Activated CD8-positive, alpha-beta memory T cell treated with anti-CD3 and anti-CD28 coated beads for 24 hours (primary cell): ENCODE measurements at places on chromosomes 7 and 10.

- no peak for DNase-seq
These were observed 418.4 kb downstream of the PARD3 start for GRCh38 chr10:34396663-34397062.

DNA sequence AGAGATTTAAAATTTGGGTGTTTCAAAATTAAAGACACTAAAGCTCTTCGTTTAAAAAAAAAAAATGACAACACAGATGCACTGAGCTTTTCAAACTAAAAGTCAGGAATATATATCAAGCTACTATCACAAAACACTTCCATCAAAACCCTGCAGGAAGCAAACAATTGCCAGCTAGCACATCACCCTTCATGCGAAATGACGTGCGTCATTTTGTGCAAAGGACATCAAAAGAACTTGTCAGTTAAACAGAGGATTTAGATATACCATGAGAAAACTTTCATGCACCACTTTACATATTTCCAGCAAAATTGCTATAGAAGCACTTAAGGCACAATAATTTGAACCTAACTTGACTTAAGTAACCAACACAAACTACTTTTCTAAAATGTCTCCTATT lies 264.7 kb downstream of the GRM8 start:
- DNase-seq = no peak

DNA sequence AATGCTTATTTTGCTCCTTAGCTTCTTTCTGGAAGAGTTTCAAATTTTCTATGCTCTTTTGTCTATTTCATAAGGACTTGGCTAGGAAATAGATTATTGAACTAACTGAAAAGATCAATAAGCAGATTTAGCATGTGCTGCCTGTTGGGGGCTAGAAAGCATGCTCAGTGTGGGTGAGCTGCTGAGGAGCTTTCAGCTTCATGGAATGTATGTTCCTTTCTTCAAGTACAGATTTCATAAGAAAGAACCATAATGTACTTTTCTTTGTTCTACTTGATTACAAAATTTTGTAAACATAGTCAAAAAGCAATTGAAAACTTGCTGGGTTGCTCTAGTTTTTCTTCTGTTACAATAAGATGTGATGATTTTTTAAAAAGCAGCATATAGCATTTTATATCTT lies 73.8 kb downstream of the TAF3 start:
- no peak for DNase-seq

GRCh38 chr7:35697414-35698175 lies 2.7 kb upstream of the HERPUD2 start:
- no peak for DNase-seq

- DNase-seq = no peak
These were observed 430.8 kb downstream of the DNAJB6 start for GRCh38 chr7:157767506-157768197.

- DNase-seq = no peak
These were observed 899.5 kb upstream of the LRRTM3 start for GRCh38 chr10:66026321-66026720.

GRCh38 chr7:66921396-66921917 lies 432 bp downstream of the TMEM248 start:
- peak; percentile 69 for DNase-seq

GRCh38 chr7:44959433-44959951 lies 19.3 kb downstream of the MYO1G start:
- DNase-seq = peak; percentile 66

GRCh38 chr7:30869794-30870611 lies 41.6 kb upstream of the AQP1 start:
- DNase-seq = no peak

GRCh38 chr10:5465976-5466450 lies 33.4 kb downstream of the CALML5 start:
- no peak for DNase-seq
